Foreskin keratinocyte (primary cell): ENCODE measurements at places on chromosomes 16 and 17. TPM values are rescaled to one million over a fixed set of nuclear protein-coding genes. Genes with fewer than 3 reads are reported as not detected.

Gene KRTAP9-2
- not detected in 2 replicates for total RNA-seq

Gene CNTD1
- not detected in 2 replicates for total RNA-seq

Gene TNFRSF12A
- 435 and 449 TPM in 2 replicates for total RNA-seq

Gene KRT12
- total RNA-seq: not detected in 2 replicates

Gene TPSD1
- not detected in 2 replicates for total RNA-seq

Gene USP6
- total RNA-seq: under 0.01 and 0.04 TPM in 2 replicates

Gene PRRT2
- total RNA-seq: 0.11 and 0.51 TPM in 2 replicates

Gene RRAD
- total RNA-seq: 1.5 and 2.2 TPM in 2 replicates

Gene AANAT
- not detected in 2 replicates for total RNA-seq

Gene TSR1
- 48.4 and 55.4 TPM in 2 replicates for total RNA-seq

Gene SCN4A
- total RNA-seq: not detected in 2 replicates

Gene CRHR1
- not detected in 2 replicates for total RNA-seq

Gene KRT32
- not detected in 2 replicates for total RNA-seq

Gene SMIM36
- total RNA-seq: not detected in 2 replicates

Gene GAST
- 0.37 and 0.42 TPM in 2 replicates for total RNA-seq

Gene DHRS7C
- total RNA-seq: not detected in 2 replicates

Gene KIF2B
- total RNA-seq: not detected in 2 replicates

Gene ATP2A1
- 0.21 and 0.24 TPM in 2 replicates for total RNA-seq

Gene SNAI3
- not detected in 2 replicates for total RNA-seq

Gene CACNG5
- total RNA-seq: not detected in 2 replicates

Gene CSH1
- not detected in 2 replicates for total RNA-seq

Gene GPRC5B
- 0.14 and 0.48 TPM in 2 replicates for total RNA-seq

Gene PPY
- not detected in 2 replicates for total RNA-seq

Gene KRTAP9-4
- not detected in 2 replicates for total RNA-seq

Gene SPPL2C
- total RNA-seq: not detected in 2 replicates

Gene CETP
- total RNA-seq: not detected in 2 replicates

Gene PROCA1
- total RNA-seq: 0.39 and 0.41 TPM in 2 replicates

Gene RTN4RL1
- total RNA-seq: 2.6 and 4.2 TPM in 2 replicates

Gene CBX2
- total RNA-seq: 5.9 and 6.9 TPM in 2 replicates

Gene KRTAP2-3
- 0.68 and 1.8 TPM in 2 replicates for total RNA-seq

Gene MED1
- total RNA-seq: 33.8 and 33.9 TPM in 2 replicates

Gene MYH8
- total RNA-seq: not detected in 2 replicates

Gene ASB16
- not detected in 2 replicates for total RNA-seq

Gene ALOX12B
- total RNA-seq: 0.25 and 0.31 TPM in 2 replicates

Gene CD79B
- total RNA-seq: not detected in 2 replicates

Gene PRR35
- total RNA-seq: not detected in 2 replicates

Gene KRTAP4-3
- not detected in 2 replicates for total RNA-seq

Gene MAP3K3
- 17.8 and 20.2 TPM in 2 replicates for total RNA-seq

Gene ULK2
- 11.2 and 12.4 TPM in 2 replicates for total RNA-seq
